Activated naive CD4-positive, alpha-beta T cell treated with anti-CD3 and anti-CD28 coated beads, Interleukin-2, amount 10 ng/mL, durations not matched to agents 7 days and 5 days (primary cell): ENCODE measurements at places on chromosomes 2 and 18.

GRCh38 chr2:195410074-195410671, 246.9 kb upstream of the SLC39A10 start:
- no peak for DNase-seq

DNA sequence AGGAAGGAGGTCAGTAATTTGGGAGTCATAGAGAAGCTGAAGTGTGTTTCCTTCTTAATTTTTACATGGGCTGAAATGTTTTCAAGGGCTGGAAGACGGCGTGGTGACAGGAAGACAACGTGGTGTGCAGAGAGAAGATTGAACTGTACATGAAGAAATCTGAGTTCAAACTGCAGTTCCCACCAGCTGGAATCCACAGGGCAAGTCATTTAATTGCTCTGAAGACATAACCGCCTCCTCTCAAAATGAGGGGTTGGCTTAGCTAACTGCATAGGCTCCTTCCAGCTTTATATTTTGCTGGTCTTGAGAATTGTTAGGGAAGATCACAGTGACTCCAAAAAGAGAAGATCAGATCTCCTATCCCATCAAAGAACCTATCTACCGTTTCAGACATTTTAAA, 103.9 kb downstream of the SLC8A1 start:
- DNase-seq = no peak

DNA sequence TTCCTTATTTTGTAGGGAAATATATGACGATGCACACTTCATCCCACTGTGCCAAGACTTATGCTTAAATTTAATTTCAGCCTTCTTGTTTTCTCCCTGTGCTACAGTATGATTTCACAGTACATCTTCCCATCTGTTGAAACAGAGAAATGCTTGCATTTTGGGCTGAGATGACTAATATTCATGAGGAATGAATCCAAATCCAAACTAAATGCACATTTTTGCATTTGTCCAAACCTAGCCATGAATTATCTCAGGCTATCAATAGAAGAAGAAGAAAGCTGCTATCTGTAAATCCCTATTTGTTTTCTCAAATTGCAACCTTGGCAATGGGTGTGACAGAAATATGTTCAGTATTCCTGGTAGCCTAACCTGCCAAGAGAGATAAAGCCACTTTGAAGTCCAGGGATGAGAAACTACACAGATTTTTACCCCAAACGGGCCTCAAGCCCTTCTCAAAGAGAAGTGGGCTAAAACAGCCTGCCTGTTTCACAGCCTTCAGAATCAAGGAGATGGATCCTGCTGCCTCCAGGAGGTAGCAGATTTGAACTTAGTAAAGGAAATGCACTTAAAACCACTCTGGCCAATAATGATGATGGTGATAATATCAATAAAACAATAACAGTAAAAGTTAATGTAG, 306.9 kb upstream of the NT5C1B start:
- no peak for DNase-seq

GRCh38 chr2:64359171-64359891, 94.6 kb upstream of the LGALSL start:
- DNase-seq = no peak
